ENCODE measurements at places on chromosomes 12 and 14.

DNA sequence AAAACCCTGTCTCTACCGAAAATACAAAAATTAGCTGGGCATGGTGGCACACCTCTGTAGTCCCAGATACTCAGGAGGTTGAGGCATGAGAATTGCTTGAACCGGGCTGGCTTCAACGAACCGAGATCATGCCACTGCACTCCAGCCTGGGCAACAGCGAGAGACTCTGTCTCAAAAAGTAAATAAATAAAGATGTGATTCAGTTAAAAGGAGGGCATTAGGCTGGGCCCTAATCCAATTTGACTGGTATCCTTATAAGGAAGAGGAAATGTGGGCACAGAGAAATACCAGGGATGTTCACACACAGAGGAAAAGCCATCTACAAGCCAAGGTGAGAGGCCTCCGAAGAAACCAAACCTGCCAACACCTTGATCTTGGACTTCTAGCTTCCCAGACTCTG, 10.1 kb upstream of the DCAF4 start:
- no peak for DNase-seq

DNA sequence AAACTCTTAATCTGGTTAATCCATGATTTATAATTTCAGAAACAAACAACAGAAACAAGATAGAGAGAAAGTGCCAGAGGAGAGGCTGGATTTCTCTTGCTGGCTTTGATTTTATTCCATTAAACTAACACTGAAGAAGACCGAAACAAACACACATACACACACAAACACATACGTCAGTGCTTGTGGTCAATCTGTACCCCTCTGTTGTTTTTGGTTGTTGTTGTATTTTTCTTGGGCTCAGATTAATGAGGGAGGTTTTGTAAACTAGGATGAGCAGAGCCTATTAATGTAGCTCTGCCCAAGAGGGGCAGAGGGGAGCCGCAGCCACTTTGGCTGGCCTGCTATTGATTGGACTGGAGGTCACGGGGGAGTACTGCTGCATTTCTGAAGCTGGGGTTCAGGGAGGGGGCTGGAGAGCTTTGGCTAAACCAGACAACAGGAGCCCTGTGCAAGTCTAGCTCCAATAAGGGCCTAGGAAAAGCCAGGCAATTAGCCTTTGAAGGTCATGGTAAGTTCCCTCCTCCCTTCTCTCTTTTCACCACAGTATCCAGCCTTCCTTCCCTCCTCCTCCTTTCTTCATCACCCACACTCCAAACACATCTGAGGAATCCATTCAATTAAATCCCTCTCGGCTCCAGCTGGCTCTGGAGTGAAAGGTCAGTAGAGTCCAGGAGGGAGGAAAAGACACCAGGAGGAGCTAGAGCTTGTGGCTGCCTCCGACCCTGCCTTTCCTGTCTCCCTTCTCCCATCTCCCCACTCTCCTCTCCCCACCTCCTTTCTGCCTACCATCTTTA, 344.1 kb upstream of the LMO3 start:
- no peak for DNase-seq

- no peak for DNase-seq
Observed at GRCh38 chr12:14962797-14963196, 1.4 kb upstream of the ARHGDIB start.

DNA sequence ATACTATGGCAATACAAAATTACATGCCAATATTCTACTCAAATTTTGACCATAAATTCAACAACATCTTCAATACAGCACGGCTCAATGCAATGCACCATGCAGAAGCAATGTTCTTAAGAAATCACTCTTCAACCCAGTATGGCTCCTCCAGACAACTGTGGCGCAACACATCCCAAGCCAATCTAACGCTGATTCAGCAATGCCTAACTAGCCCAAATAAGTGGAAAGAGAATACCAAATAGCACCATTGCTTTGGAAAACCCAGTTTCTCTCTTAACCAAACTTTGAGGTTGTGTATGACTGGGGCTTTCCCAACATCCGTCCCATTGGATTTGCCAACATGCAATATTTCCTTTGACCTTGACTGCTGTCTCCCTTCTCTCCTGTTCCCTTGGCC, 211.1 kb upstream of the TBX3 start:
- no peak for DNase-seq

DNA sequence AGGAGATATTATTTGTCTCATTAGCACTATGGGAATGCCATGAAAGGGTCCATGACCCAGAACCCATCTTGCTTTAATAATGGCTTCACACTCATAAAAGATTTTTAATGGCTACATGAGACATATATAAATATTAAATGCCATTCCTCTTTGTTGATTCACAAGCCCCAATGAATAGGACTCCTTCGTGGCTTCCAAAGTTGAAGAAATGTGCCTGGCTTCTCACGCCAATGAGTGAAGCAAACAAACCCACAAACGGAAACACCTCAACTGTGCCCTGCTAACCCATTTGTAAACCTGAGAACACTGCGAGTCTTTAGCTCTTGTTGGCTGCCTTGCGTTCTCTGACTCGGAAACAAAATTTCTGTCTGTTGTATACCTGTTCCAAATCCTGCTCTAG, 381.7 kb upstream of the DDHD1 start:
- DNase-seq = no peak

DNA sequence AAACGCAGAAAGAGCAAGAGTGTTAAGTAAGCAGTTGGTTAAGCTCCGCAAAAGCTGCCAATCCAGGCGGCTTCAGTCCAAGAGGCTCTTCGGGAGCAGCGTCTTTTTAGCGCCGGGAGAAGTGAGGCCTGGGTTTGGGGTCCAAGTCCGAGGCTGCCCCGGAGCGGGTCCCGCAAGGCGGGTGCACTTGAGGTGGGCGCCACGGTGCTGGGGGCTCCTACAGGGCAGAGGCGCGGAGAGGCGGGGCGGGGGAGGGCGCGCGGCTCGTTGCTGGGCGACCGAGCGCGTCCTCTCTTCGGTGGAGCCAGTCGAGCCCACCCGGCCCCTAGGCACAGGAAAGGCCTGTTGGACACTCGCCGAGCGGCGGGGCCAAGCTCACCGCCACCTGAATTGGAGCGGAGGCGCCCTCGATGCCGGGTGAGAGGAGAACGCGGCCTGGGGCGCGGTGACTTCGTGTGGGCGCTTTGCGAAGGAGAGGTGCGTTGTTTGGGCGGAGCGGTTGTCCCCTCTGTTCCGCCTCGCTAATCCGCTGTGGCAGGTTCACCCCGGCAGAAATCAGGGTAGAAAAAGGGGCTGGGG, 15.6 kb downstream of the TTC6 start:
- DNase-seq = no peak

GRCh38 chr14:87944987-87945604, 47.9 kb downstream of the GALC start:
- DNase-seq = peak; percentile 34

- no peak for DNase-seq
Observed at GRCh38 chr14:76305268-76305826, 70.6 kb upstream of the ESRRB start.

DNA sequence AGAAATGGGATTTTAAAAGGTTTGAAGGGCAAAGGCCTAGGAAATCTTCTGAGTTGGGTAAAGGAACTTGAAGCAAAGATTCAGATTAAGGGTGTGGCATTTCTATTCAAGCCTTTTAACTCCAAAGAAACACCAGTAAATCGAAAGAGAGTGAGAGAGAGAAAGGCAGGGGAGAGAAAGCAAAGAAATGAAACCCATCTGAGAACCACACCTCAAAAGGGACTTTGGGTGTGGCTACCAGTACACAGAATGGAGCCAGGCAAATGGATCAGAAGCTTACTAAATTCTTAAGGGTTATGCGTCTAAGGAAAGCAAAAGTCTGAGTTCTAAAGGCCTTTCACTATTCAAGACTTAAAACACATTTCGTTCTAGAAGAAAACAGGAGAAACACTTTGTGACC, 277.4 kb downstream of the BCL11B start:
- no peak for DNase-seq

- no peak for DNase-seq
Observed at GRCh38 chr14:56829151-56829550, 18.9 kb upstream of the OTX2 start.

DNA sequence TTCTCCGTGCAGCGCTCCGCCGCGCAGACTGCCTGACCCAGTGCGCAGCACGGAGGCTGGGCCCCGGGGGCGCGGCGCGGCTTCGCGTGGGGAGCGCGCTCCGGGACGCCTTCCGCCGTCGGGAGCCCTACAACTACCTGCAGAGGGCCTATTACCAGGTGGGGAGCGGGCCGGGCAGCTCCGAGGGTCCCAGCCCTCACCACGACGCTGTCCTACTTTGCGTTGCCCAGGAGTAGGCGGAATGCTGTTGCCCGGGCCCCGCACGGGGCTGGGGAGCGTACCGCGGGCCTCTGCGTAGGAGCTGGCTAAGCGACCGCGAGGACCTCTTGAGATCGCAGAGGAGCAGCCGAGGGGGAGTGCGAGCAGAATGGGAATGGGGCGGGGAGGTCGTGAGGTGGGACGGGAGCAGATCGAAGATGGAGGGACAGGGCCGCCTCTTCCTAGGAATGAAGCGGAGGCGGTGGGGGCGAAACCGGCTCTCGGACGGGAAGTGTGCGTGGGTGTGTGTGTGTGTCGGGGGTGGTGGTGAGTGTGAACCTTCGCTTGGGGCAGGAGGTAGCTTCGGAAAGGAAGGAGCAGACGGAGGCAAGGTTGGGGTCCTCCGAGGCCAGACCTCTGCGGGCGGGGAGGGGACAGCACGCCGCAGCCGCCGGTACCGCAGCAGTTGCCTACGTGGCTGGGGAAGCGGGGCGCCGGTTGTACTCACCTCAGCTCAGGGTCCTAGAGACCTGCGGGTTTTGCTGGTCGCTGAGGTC, 751 bp downstream of the P3H3 start:
- DNase-seq = no peak

DNA sequence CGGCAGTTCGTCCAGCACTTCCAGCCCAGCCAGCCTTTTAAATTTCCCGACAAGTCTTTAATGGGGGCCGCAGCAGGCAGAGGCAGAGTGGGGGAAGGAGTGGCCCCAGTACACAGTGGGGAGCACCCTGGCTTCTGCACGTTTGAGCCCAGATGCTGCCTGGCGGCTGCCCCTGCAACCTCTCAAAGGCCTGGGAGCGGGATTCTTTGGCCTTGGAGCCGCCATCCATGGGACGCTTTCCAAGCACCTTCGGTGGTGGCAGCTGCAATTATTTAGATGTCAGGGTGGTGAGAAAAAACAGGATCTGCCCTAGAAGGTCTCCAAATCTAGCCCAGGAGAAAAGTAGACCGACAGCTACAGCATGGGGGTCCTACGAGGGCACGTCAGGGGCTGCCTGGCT, 46.0 kb downstream of the FAM222A start:
- no peak for DNase-seq

- no peak for DNase-seq
Observed at GRCh38 chr14:74593241-74593953, 18.6 kb downstream of the LTBP2 start.

DNA sequence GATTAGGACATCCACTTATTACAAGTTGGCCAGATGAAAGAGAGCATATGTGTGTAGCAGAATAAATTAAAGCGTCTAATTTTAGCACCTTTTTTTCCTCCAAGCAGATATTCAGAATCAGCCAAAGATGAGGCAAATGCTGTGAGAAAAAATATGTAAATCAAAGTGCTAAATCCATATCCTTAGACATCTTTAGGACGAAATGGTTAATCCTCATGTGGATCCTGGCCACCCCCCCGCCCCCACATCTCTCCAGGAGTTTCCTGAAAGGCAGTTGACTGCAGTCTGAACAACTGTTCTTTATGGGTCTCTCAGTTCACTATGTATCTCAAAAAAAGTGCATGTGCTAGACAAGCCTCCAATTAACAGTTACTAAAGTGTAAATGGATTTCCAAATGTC, 1768.1 kb upstream of the SEL1L start:
- DNase-seq = no peak

DNA sequence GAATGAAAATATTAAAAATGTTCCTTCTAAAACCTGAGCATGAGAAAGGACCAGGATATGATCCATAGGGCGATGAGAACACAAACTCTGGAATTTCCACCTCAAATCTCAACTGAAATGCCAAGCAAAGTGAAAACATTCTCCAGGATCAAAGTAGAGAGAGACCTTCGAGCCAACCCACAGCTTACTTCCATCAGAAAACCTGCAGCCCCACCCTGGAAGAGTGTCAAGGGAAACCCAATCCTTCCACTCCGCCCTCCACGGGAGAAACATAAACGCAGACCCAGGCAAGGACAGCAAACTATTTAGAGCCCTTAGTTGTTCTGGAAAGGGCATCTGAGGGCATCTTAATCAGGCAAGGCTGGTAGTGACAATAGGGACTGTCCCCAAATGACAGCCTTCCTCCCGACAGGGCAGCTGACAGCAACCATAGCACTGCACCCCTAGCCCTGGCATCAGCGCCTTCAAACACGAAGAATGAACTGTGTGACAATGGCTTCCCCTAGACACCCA, 21.8 kb downstream of the SLC15A4 start:
- DNase-seq = no peak

- no peak for DNase-seq
Observed at GRCh38 chr12:109560867-109561710, 12.2 kb downstream of the MMAB start.
